T follicular helper cell (primary cell): ENCODE measurements at places on chromosomes 13 and 19.

- no peak for DNase-seq
These were observed 5.6 kb downstream of the SNRPA start for GRCh38 chr19:40756502-40757110.

DNA sequence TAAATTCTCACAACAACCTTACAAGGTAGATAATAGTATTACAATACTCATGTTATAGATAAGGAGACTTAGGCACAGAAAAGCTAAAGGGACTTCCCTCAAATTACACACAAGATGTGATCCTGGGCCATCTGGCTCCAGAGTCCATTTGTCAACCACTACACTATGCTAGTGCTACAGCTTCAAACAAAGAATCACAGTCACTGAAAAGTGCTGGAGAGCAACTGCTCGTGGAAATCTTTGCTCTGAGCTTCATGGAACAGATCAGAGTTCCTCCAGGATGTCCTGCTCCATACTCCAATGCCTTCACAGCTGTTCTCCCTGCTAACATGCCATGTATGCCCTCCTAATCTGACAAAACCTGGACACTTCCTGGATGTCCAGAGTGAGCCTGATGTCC is 271.2 kb downstream of the ENOX1 start:
- DNase-seq: no peak

DNA sequence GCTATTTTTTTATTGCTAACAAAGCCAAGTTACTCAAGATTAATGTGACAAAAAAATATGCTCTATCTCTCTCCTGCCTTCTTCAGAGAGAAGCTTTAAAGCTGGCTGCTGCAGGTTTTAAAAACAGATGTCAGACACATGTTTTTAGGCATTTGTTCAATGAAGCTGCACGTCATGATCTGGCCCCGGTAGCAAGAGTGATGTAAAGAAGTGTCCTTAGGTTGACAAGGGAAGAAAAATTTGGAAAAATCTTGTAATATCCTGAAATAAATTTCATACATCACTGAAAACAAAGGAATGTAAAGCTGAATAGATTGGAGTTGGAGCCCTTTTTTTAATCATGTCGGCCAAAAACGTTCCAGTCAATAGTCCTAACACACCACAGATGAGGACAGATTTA is 531.4 kb upstream of the NBEA start:
- no peak for DNase-seq

DNA sequence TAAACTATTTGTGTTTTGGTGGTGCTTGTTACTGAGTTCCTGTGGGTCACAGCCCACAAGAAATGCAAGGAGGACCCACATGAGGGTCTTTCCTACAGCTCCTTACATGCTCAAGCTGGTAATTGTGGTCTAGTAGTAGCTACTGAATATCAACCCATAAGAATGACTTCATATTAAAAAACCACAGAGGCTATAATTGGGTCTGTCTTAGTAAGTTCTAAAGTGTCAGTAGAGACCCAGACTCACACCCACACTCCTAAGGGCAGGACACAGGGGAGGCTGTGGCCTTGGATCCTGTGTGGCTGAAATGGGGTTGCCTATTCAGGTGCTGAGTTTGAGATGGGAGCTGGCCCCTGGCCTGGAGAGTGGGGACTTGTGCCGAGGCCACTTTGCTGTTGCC is 19.6 kb downstream of the TFDP1 start:
- no peak for DNase-seq

DNA sequence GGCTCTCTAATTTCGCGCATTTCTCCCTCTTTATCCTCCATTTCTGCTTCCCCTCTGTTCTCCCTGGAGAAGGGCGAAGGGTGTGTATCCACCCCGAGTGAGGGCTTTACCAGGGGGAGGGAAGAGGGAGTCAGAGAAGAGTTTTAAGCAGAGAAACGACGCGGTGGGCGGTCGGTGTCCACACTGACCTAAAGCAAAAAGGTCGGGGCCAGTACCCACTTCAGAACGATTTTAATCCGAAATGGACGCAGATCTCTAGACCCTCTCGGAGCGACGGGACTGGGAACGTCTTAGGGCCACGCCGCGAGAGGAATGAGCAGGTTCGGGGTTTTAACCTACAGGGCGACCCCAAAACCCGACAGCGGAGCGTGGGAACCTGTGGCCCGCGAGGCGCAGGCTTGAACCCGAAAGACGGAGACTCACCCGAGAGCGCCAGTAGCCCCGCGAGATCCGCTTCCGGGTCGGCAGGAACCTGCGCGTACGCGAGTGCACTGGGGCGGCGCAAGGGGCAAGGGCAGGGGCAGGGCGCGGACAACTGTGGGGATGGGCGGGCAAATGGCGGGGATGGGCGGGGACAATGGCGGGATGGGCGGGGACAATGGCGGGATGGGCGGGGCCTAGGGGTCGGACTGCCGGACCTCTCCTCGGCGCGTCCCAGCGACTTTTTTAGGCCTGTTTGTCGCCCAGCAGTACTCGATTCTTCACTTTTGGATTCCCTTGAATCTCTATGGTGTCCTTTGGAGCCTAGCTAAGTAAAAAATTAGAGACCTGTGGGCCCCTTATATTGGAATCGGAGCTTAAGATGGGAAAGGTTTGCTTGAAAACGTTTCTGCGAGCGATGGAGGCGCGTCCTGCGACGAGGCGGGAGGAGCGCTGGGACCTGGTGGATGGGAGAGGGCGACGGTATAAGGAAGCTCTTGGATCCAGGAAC is at the start of gene ZNF677:
ZNF677 (minus strand) TSS at position 463 of the 931 bp plus-strand sequence. CDS start 3,323 bp downstream, outside the sequence.
- peak; percentile 56 for DNase-seq
